Right ventricle myocardium inferior (tissue), 1 donor: ENCODE measurements at places on chromosomes 1 and 21.

GRCh38 chr1:22420455-22421053 is 31.1 kb upstream of the ZBTB40 start:
- DNase-seq: peak; percentile 88

DNA sequence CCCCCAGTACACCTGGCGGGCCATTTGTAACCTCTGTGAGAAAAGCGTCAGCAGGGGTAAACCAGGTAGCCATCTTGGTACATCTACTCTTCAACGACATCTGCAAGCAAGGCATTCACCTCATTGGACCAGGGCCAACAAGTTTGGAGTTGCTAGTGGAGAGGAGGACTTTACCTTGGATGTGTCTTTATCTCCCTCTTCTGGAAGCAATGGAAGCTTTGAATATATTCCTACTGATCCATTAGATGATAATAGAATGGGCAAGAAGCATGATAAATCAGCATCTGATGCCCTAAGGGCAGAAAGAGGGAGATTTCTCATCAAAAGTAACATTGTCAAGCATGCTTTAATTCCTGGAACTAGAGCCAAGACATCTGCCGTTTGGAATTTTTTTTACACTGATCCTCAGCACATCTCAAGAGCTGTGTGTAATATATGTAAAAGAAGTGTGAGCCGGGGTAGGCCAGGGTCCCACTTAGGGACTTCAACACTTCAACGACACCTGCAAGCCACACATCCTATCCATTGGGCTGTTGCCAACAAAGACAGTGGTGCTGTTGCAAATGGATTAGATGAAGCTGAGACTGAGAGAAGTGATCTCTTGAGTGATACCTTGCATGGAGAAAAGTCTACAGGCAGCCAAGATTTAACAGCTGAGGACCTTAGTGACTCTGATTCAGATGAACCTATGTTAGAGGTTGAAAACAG is 2.7 kb downstream of the ZBED6 start:
- no peak for DNase-seq

DNA sequence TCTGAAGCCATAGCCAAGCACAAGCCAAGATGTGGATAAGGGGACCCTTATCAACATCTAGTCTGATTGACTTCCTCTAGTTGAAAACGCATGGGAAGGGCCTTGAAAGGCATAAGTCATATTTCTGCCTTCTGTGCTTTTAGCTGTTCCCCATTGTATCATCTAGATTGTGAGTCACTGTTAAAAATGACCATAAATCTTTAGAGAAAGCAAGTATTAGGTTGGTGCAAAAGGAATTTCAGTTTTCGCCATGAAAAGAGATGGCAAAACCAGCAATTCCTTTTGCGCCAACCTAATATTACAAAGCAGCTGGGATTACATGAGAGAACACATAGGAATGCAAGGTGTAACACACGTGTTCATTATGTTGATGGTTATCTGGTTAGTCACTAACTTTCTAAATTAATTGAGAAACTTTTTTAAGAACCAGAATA is 63.6 kb downstream of the CLIC6 start:
- DNase-seq: no peak

GRCh38 chr21:17987382-17988101 is 168.4 kb upstream of the C21orf91 start:
- no peak for DNase-seq

DNA sequence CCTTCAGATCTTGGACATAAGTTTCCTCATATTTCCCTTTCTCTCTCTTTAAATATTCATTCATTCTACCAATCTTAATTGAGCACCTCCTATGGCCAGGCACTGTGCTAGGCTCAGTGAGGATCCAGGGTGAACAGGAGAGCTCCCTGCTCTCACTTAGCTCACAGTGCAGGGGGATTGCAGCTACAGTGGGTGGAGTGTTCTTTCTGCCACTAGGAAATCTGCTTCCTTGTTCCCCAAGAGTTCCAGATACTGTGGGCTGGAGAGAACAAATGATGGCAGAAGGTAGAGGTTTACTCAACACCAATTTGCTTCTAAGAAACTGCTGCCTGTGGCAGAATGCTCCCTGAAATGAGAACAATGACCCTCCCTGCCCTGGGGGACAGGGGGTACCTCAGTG is 5.1 kb upstream of the FABP3 start:
- DNase-seq: no peak

GRCh38 chr1:33182401-33182841 is 578 bp upstream of the TRIM62 start:
- no peak for DNase-seq

- no peak for DNase-seq
Observed at GRCh38 chr1:90721210-90722194, 4.4 kb upstream of the BARHL2 start.

DNA sequence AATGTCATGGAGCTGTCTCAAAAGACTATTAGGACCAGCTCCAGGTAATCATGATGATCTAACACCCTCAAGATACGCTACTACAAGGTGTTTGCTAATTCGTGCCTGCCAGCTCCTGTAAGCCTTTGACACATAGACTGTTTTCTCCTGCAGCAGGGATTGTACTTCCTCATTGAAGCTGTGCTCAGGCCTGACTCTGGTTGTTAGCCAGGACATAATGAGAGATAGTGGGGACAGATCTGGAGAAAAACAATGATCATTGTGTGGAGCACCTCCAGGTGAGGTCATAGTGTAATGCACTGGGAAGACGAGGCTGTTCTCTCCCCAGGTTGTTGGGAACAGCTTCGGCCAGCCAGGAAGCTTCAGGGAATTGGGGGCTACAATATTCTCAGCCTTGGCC is 94.6 kb downstream of the SETD4 start:
- DNase-seq: no peak

DNA sequence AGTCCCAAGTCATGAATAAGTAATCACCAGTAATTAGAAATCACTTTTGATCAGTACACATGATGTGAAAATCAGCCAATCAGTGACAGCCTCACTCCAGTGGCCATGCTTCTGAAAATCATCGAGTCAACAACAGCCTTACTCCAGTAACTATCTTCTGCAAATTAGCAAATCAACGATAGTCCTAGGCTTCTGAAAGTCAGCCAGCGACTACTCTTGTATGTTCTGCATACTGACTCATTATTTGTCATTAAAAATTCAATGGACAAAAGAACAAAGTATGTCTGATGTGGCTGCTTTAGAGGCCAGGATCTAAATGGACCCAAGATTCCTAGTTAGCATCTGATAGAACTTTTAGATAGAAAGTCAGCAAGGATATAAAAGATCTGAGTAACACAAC is 102.5 kb downstream of the GPR52 start:
- no peak for DNase-seq

DNA sequence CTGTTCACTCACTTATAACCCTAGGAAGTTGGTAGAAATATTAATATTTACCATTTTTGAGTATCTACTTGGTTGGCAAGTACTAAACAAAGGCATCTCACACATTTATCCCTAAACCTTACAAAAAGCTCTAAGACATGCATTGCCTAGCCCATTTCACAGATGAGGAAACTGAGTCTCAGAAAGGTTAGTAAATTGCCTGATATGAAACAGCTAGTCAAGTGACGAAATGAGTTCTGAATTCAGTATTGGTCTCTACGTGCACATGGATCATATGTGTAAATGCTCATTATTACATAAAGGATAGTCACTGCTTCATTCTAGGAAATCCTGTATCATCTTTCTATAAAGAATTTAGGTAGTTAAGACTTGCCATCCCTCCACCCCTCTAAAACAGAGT is 105.1 kb downstream of the BARHL2 start:
- DNase-seq: no peak

- DNase-seq: no peak
Observed at GRCh38 chr1:169914531-169914930, 20.8 kb upstream of the SCYL3 start.

- DNase-seq: no peak
Observed at GRCh38 chr21:28421716-28422524, 570.8 kb downstream of the LTN1 start.

DNA sequence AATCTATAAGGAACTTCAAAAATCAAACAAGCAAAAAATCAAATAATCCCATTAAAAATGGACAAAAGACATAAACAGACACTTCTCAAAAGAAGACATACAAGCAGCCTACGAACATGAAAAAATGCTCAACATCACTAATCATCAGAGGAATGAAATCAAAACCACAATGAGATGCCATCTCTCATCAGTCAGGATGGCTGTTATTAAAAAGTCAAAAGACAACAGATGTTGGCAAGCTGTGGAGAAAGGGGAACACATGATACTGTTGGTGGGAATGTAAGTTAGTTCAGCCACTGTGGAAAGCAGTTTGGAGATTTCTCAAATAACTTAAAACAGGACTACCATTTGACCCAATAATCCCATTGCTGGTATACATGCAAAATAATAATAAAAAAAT is 226.4 kb downstream of the S1PR1 start:
- DNase-seq: no peak

DNA sequence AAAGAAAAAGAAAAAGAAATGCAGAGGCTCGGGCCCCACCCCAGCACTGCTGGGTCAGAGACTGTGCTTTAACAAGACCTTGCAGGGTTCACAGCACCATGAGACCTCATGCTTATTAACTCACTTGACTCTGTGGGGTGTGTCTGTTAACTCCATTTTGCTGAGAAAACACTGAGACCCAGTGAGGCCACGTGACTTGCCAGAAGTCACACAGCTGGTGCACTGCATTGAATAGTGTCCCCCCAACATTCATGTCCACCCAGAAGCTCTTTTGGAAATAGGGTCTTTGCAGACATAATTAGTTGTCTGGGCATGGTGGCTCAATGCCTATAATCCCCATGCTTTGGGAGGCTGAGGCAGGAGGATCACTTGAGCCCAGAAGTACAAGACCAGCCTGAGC is 39.7 kb downstream of the CHD5 start:
- peak; percentile 27 for DNase-seq

GRCh38 chr1:212481438-212481767 is 48.7 kb downstream of the NENF start:
- DNase-seq: no peak

DNA sequence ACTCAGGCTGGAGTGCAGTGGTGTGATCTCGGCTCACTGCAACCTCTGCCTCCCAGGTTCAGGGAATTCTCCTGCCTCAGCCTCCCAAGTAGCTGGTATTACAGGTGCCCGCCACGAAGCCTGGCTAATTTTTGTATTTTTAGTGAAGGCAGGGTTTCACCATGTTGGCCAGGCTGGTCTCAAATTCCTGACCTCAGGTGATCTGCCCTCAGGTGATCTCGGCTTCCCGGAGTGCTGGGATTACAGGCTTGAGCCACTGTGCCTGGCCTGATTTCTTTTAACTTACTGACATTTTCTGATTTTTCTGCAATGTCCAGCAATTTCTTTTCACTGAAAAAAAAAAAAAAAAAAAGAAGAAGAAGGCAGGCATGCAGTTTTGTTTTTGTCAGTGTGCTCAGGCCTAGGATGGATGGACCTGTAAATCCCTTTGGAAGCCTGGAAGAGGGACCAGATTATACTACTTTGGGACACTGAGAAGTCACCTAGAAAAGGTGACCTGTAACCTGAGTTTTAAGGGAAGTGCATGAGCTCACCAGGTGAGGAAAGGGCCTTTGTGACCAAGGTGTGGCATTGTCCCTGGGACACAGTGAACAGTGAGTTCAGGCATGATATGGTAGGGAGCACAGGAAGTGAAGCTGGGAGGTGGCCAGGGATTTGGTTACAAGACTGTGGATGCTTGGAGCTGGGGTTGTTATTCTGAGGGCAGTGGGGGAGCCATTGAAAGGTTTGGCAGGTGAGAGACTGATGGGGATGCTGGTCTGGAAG is 2.7 kb upstream of the TMEM61 start:
- DNase-seq: no peak

GRCh38 chr1:108817016-108817415 is 39.9 kb downstream of the AKNAD1 start:
- no peak for DNase-seq

DNA sequence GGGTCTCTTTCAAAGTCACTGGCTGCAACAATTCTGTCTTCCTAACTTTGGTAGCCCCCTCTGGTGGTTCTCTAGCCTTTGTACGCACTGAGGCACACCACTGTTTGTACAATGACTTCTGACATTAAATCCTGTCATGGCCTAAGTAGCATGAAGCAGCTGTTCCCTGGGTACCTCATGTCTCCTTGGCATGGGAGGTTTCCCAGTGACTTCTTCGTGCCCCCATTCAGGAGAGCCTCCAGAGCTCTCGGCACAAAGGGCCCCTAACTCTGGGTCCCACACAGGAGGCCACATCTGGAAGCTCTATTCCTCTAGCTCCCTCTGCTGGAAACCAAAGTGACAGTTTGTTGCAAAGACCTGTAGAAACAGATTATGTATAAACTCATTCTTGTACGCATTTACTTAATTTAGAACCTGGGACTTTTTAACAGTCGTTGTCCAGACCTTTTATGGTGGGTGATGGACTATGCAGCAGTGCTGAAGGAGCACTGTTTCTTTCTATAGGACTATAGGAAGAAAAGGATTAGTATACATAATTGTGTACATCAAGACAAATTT is 13.4 kb downstream of the SWT1 start:
- no peak for DNase-seq

- no peak for DNase-seq
Observed at GRCh38 chr1:192524223-192524622, 51.4 kb upstream of the RGS1 start.

DNA sequence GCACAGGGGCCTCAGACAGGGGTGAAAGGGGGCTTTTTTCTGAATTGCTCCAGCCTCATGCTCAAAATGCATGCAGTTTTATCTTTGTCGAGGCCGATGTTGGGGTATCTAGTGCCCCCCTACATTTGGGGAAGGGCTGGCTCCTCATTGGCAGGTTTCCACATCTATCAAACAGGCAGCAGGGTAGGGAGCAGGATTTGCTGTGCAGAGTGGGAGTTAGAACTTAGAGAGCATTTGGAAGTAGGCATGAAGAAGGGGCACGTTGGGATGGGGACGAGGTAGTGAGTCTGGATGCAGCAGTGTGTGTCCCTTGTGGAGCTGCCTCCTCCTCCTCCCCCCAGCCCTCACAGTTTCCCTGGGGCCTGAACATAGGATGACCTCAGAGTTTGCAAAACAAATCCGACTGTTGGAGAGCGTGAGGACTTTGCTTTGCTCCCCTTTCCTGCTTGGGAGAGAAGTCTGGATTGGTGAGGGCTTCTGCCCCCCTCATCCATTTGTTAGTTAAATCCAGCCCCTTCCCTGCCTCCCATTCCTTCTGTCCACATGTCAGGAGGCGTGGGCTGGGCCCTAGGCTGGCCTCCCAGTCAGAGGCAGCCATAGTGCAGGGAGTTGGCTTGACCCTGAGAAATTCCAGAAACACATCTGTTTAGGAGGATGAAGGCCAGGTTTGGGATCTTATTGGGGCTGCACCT is 36.9 kb upstream of the GPR37L1 start:
- peak; percentile 58 for DNase-seq

GRCh38 chr1:183417772-183418491 is at the start of gene NMNAT2:
NMNAT2 (minus strand) TSS chr1:183418380; CDS start chr1:183418267, 113 bp downstream.
- DNase-seq: peak; percentile 70

DNA sequence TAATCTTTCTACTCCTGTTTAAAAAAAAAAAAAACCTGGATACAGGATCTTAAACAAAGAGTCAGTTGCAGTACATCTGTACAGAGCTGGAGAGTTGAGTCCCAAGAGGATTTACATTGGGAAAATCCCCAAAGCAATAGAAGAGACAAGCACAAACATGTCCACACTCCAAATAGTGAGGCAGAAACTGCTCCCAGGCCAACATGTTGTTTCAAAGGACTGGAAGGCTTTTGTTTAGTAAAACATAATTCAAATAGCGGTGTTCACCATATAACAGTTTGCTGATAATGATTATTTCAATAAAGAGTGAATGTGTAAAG is 425.4 kb downstream of the ADGRL2 start:
- no peak for DNase-seq
